Fibroblast of skin of left quadriceps (primary cell): ENCODE measurements at places on chromosomes 5 and 9.

- no peak for DNase-seq
Observed at GRCh38 chr9:115262952-115263351, 145.0 kb upstream of the TNC start.

- DNase-seq = peak; percentile 78
Observed at GRCh38 chr5:150302301-150303069, at the start of gene ARSI. TSS of gene ARSI (minus strand) at chr5:150302905. CDS start at chr5:150302373, 532 bp downstream.

DNA sequence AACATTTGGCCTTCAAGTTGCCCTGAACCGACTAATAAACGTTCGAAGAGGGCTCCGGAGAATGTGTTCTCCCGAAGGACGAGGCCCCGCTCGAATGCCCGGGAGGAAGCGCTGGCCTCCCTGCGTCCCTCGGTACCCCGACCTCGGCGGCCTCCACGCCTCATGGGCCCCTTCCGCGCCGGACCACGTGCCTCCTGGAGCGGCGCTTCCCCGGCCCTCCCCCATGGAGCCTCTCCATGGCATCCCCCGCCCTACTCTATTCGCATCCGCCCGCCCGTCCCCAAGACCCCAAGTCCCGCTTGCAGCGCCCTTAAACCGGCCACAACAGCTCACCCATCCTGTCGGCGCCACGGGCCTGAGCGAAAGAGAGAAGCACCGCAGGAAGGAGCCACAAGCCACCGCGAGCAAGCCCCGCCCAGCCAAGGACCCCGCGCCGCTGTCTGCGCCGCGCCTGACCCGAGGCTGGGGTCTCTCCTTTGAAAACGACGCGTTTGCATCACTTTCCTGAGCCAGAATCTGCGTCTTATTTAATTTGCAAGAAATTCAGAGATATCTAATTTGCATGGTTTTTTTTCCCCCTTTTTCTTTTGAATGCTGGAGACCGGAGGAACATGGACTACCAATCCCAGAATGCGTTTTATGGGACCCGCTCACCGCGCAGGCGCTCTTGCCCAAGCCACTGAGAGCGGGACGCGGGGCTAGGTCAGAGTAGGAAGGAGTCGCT lies at the start of gene RPS23:
TSS of gene RPS23 (minus strand) at position 368 of the 724 bp plus-strand sequence. CDS start at position 337, 31 bp downstream.
- peak; percentile 85 for DNase-seq

DNA sequence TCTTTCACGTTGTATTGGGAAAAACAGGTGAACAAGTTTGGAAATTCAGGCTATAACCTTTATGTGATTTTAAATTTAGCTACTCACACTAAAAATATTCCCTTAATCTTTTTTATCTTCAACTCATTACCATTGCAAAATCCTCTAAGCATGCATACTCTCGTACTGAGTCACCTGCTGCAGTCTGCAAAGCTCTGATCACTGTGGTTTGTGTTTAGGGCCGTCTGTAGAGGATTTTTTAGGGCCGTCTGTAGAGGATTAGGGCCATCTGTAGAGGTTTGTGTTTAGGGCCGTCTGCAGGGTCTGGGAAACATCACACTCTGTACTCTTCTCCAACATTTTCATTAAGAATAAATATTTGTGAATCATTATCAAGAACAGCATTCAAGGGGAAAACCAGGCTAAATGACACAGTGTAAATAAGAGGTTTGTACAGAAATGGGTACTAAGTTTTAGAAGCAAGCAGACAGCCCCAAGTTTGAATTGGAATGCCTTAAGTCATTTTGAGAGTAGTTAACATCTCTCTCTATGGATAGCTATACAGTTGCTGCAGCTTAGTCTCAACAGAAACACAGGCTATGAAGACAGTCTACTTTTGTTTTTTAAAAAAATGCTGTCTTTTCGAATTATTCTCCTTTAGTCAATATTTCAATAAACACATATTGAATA lies 155.0 kb upstream of the TSLP start:
- peak; percentile 83 for DNase-seq

DNA sequence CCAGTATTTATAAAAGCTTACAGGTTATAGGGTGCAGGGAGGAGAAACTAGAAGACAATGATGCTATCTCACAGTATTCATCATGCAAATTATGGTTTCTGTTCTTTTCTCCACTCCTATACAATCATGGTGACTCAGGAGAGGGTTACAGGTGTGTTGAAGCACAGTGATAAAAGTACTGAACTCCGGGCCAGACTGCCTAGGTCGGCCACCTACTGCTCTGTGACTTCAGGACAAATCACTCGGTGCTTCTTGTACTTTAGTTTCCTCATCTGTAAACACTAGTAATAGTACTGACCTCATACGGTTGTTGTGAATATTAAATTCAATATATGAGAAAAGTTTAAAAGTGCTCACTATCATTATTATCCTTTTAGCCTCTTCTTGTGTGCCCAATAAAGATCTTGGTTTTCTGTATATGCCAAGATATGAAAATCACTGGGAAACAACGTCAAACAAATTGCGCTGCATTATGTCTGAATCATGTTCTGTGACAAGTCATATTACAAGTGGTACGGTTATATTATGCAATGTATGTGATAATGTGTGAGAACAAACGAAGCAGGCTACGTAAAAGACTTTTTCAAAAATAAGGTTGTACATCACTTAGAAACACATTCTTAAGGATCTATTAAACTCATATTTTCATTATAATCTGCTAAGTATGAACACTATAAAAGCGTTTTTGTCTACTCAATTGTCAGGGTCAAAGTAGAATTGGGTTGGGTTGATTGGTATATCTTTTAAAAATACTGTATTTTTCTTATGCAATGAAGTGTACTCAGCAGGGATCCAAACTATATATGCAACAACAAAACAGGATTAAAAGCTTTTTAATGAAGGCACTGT lies 153.3 kb downstream of the EFNA5 start:
- no peak for DNase-seq

DNA sequence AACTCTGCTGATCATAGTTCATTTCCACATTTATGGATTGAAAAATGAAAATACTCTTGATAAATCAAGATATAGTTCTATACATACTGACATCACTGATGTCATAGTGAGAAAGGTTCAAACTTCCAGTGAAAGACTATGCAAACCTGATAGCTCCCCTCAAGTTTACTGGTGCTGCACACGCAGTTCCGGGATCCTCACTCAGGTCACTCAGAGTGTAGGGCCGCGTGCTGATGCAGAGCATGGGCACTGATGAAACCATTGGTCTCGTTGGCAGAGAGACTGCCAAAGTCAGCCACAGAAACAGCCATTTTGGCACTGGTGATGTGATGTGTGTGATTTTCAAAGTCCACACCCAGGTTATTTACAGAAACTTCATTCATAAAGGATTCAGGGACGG lies 13.5 kb downstream of the SETD9 start:
- no peak for DNase-seq

- no peak for DNase-seq
Observed at GRCh38 chr5:7271435-7272084, 124.4 kb upstream of the ADCY2 start.

DNA sequence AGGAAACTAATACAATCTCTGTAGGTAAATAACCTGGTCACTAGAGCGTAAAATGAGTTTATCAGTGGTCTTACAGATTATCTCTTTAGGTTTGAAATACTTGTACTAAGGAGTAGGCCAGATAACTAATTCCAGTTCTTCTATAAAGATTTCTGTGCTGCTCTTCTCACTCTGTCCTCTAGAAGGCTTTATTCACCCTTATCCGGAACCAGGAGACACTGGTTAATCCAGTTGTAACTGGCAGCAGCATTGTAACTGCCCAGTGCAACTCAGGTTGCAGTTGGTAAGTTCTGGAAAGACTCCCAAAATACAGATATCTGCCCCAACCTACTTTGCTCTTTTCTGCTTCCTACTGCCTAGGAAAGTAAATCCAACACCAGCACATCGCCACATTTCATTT lies 19.8 kb downstream of the C5orf22 start:
- DNase-seq = no peak

GRCh38 chr5:176803068-176803942 lies 7.1 kb upstream of the UNC5A start:
- DNase-seq = no peak

DNA sequence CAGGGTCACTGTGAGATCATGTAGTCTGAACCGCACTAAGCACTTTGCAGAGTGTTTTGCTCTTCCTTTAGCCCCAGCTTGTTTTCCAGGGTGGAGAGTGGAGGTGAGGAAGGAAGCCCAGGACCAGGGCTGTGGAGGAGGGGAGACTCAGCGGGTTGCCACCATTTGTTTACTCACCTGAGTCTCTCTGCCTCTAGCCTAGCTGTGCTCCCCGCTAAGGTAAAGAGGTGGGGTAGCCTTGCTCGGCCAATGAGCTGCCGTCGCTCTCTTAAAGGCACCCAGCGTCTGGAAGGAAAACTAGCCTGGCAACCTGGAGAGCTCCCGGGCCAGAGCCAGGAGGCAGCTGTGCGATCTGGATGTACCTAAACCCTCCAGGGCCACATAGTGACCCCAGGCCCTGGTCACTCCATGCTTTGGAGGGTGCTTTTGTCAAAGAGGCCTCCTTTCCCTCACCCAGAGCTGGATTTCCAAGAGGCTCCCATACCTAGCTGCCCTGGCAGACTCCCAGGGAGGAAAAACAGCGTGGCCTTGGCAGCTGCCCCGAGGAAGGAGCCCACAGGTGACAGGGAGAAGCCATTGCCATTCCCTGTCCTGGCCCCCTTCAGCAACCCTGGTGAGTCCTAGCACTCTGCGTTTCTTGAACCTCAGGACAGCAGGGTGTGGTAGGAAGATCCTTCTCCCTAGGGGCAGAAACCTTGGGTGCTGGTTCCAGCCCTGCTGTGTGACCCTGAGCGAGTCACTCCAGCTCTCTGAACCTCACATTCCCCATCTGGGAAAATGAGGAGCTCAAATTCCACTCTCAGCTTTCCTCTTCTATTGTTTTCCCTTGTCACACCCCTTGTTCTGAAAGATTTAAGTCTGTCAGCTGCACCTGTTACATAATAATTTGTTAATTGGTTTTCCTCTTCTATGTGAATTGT lies 42.4 kb upstream of the LARP1 start:
- no peak for DNase-seq

GRCh38 chr5:138289296-138289695 lies 14.9 kb upstream of the GFRA3 start:
- no peak for DNase-seq

- DNase-seq = no peak
Observed at GRCh38 chr9:129908906-129909305, 73.6 kb downstream of the USP20 start.

DNA sequence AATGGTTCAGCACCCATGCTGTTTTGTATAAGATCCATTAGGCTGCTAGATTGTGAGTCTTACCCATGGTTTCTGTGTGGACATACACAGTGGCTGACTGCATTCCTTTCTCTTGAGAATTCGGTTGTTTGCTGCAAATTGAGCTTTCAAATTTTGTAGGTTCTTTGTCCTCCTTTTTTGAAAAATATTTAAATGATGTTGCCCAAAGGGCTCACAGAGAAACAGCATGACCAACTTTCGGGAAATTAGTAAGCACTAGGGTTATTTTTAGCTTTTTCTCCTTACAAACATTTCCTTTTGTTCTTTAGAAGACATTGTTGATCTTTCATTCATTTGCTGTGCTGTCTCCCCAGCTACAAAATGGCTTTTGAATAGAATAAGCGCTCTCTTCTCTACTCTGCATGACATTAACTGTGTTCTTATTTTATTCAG lies 79.4 kb downstream of the NLN start:
- DNase-seq = peak; percentile 39
